ENCODE measurements at places on chromosomes 6 and 20. TPM values are rescaled to one million over a fixed set of nuclear protein-coding genes. Genes with fewer than 3 reads are reported as not detected.
A peak's percentile ranks its signal among the peaks of the same experiment; 100 is the strongest.

- no peak for DNase-seq
These were observed 20.1 kb upstream of the UTRN start for GRCh38 chr6:144265061-144265357.

The XKR7 gene
- total RNA-seq: 0.04 TPM

GRCh38 chr20:63112491-63113219 is 103.3 kb downstream of the YTHDF1 start:
- DNase-seq: no peak

DNA sequence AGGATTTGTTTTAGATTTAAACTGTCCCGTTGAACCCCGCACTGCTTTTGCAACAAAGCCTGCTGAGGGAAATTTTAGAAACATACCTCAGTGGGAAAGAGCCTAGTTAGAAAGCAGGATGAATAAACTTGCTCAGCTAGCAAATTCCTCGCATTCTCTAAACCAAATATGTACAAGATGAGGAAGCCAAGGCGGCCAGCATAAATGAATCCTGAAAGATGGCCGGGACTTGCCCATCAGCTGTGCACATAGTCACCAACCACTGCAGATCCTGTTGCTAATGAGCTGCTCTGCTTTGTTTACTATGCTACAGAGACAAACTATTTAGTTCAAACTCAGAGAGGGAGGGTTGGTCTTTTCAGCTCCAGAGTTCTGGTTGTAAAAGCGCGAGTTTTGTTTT is 49.0 kb downstream of the TMEM170B start:
- DNase-seq: no peak

DNA sequence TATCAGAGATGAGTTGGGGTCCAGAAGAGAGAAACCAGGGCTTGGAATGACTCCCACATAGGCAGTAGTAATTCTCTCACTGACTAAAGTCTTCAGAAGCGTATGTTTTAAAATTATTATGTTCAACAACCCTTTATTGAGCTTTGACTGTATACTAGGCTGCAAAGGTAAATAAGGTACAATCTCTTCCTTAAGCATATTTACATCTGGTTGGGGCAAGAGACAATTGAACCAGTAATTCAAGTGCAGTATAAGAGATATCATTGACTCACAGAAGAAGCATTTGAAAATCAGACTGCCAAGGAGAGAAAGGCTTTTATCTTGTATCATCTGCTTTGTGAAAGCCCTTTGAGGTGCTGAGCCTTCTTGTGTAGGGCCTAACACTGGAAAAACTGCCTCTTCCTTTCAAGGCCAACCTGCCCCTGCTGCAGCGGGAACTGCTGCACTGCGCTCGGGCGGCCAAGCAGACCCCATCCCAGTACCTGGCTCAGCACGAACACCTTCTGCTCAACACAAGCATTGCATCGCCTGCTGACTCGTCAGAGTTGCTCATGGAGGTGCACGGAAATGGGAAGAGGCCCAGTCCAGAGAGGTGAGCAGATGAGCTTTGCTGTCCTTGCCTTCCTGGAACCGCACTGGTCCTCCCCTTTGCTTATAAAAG is 39.3 kb upstream of the C20orf144 start:
- DNase-seq: no peak

The CD24 gene
- total RNA-seq: 4.2 TPM

- DNase-seq: peak; percentile 74
These were observed 3.1 kb downstream of the MMP9 start for GRCh38 chr20:46011631-46012482.

DNA sequence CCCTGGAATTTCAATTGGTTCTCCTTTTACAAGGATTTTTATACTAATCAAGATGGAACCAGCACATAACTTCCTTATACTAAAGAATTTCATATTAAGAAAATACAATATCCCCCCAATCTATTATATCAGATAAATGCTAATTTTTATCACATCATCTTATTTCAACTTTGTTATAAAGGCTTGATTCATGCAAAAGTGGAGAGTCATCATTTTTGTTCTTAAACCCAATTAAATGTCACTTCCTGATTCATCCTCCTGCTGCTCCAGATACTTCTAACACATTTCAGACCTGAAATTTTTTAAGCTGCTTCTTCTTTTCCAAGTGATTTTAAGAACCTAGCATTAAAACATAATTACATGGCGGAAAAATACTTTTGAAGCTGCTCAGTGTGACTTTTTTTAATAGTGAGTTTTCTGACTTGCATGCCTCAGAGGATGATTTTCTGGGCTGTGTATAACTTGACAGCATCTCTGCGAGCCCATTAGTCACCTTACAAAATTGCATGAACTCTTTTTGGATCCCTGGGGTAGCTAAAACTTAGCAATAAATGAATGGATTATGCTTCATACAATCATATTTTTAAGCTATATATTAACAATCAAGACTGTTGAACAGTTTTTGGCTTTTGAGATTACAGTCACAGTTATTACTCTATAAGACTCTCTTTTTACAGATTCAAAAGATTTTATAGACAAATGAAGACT is 134.1 kb downstream of the ELOVL4 start:
- no peak for DNase-seq

The ITPR3 gene
- total RNA-seq: 29.7 TPM

- DNase-seq: no peak
These were observed 8.6 kb downstream of the ZNF292 start for GRCh38 chr6:87164004-87164403.

The TASP1 gene
- 7.3 TPM for total RNA-seq

The HCRTR2 gene
- not detected for total RNA-seq

DNA sequence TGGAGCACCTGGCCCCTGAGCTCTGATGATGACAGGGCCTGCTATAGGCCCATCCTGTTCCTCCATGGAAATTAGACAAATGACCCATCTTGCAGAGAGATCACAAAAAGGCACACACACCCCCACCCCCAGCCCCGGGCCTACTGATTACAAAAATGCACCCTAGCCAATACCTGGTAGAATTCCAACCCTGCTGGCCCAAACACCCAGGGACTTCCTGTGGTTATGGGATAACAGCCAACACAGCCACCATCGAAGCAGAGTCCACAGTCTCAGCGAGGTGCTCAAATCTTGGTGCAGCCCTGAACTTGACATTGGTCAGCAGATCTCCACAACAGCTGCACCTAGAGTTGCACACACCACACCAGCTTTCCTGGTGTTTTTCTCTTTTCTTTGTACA is 17.0 kb downstream of the NCR2 start:
- DNase-seq: no peak

- DNase-seq: no peak
These were observed 816.7 kb upstream of the FLRT3 start for GRCh38 chr20:15154070-15154469.

DNA sequence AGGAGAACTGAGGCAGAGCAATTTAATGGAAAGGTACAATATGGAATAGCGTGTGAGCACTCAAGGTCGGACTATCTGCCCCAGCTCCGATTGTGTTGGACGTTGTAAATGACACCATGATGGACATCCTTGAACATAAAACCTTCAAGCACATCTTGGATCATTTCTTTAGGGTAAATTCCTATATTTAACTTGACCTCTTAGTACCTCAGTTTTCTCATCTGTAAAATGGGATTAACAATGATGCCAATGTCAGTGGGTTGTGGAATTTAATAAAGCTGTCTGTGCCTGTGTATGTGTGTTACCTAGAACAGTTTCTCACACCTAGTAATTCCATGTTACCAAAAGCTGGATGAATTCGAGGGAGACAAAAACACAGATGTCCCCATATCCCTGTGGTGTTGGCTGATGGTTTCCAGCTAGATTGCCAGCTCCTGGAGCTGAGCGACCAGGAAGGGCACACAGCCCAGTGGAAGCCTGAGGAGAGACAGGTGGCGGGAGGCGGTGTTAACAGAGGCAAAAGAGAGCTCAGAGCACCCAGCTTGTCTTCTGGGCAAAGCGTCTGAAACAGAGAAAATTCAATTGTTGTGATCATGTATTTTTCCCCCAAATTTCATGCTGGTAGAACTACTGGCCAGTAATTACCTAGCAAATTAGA is 32.6 kb downstream of the MDFI start:
- no peak for DNase-seq

The FAM162B gene
- 2.7 TPM for total RNA-seq

The GABRR1 gene
- total RNA-seq: not detected

The GHRH gene
- total RNA-seq: not detected

DNA sequence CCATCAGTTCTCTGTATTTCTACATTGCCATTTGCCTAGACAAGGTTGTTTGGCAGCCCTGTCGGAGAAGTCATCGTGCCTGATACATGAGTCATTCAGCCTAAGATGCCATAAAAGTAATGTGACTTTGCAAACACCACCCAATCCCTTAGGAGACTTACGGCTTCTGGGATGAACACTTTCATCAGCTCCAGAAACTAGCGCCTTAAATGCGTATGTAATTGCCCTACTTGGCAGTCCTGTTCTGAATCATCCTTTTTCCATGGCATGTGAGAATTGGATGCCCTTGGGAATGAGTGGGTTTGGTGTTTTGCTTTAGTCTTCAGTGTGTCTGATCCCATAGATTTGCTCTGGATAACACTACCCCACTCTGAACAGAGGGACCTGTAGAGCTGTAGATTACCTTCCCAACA is 158.5 kb downstream of the SASH1 start:
- DNase-seq: peak; percentile 29

DNA sequence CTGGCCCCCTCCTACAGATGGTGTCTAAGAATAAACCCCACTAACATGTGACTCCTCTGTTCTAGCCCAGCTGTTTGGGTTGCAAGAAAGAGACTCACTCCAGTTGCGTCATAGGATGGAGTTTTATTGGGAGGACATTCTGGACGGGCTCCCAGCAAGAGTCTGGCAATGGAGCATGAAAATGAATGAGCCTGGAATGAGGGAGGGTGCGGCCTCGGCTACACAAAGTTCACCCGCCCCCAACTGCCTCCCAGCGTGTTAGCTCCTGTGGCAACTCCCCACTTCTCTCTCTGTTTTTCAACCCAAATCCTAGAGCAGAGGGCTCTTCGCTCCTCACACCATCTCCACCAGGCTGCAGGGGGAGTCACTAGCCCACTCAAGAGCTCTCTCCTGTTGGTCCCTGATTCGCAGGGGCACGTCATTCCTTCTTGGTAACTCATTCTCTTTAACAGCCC is 5.1 kb upstream of the ADAM33 start:
- DNase-seq: peak; percentile 77

DNA sequence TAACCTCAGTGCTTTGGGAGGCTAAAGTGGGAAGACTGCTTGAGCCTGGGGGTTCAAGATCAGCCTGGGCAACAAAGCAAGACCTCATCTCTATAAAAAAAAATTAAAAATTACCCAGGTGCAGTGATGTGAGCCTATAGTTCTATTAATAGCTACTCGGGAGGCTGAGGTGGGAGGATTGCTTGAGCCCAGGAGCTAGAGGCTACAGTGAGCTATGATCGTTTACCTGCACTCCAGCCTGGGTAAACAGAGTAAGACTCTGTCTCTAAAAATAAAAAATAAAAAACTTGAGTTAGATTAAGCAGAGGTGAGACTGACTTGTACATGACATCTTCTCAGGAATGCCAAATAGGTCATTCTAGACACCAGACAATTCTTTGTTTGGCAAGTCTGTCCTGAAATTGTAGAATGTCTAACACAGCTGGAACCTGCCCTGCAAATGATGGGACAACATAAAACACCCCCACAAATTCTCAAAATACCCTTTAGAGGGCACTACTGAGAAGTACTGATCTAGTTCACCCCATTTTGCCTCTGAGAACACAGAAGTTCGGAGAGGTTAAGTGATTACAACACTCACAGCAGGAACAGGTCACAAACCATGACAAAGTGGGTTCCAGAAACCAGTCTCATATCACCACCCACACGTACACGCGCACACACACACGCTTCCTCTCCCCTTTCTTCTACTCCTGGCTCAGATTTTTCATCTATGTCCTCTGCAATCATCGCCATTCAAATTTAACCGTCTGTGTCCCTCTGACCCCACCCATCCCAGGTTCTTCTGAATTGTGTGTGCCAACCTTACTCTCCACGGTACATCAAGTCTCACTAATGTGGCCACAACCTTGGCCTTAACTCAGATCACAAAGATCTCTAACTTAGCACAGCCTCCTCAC is 38.3 kb downstream of the ARHGAP18 start:
- peak; percentile 56 for DNase-seq

DNA sequence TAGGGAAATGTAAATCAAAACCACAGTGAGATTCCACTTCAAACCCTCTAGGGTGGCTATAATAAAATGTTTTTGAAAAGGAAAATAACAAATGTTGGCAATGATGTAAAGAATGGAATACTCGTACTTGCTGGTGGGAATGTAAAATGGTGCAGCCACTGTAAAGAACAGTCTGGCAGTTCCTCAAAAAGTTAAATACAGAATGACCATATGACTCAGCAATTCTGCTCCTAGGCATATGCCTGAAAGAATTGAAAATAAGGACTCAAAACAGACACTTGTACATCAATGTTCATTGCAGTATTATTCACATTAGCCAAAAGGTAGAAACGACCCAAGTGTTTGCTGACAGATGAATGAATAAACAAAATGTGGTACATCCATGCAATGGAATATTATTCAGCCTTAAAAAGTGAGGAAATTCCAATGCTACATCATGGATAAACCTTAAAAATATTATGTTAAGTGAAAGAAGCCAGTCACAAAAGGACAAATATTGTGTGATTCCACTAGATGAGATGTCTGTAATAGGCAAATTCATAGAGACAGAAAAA is 10.2 kb upstream of the RNF114 start:
- no peak for DNase-seq

DNA sequence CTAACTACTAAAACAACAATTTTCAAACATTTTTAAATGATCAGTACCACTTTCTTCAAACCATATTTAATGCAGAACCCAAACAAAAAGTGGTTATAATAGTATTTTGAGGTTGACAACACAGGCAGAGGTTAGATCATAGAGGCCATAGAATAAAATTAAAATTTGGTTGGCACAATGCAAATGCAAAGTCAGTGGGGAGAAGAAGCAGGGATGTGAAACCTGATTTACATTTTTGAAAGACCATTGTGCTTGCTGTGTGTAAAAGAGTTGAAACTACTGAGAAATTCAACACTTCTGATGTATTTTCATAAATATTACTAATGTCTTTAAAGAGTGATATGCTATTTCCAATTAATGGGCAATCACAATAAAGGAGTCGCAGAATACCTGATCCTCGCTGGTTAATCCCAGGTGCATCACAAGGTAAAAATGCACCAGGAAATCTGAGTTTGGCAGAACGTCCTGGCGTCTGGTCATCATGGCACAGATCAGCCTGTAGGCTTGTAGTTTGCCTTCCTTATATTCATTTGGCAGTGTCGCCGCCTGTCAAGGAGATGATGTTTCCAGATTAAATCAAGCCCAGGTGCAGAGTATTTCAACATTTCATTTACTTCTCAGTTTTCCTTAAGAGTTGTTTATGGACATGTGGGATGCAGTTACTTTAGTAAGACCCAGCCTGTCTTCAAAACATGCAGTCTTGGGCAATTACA is 141.2 kb downstream of the RALGAPA2 start:
- DNase-seq: no peak

- DNase-seq: no peak
These were observed 7.4 kb downstream of the TBP start for GRCh38 chr6:170561555-170561954.

GRCh38 chr6:144150710-144151657 is 667 bp downstream of the STX11 start:
- peak; percentile 65 for DNase-seq

GRCh38 chr6:130632277-130632676 is 194.9 kb upstream of the SMLR1 start:
- peak; percentile 51 for DNase-seq

The SLC26A8 gene
- total RNA-seq: not detected

- DNase-seq: peak; percentile 35
These were observed 43.6 kb upstream of the SLC32A1 start for GRCh38 chr20:38680500-38681306.

All from adrenal gland (tissue), 19 donors.